Activated naive CD4-positive, alpha-beta T cell treated with anti-CD3 and anti-CD28 coated beads, Interleukin-2, amount 50 U/mL, for 72 hours (primary cell): ENCODE measurements at places on chromosomes 2 and 18. TPM values are rescaled to one million over a fixed set of nuclear protein-coding genes. Genes with fewer than 3 reads are reported as not detected.

EFR3B gene
- total RNA-seq = 0.43 TPM

CFC1 gene
- total RNA-seq = not detected

SERPINB10 gene
- total RNA-seq = not detected

RGPD4 gene
- total RNA-seq = not detected

B4GALT6 gene
- 0.64 TPM for total RNA-seq
